Fibroblast of lung (primary cell): ENCODE measurements at places on chromosomes 3 and 15. TPM values are rescaled to one million over a fixed set of nuclear protein-coding genes. Genes with fewer than 3 reads are reported as not detected.

Gene SMCO1
- not detected in 2 replicates for total RNA-seq

Gene SLITRK3
- under 0.01 TPM in 1 of 2 replicates, not detected in the other for total RNA-seq

Gene C2CD4B
- total RNA-seq, result not detected in 2 replicates

Gene KNG1
- not detected in 2 replicates for total RNA-seq

Gene CIDEC
- 0.17 TPM in 1 of 2 replicates, not detected in the other for total RNA-seq

Gene PDE8A
- total RNA-seq, result 14.1 and 17.7 TPM in 2 replicates

Gene SUCLG2
- total RNA-seq, result 64.2 and 87.4 TPM in 2 replicates

Gene GPR176
- total RNA-seq, result 79.6 and 179 TPM in 2 replicates

Gene AADACL2
- total RNA-seq, result under 0.01 TPM in 1 of 2 replicates, not detected in the other

Gene SCAANT1
- 1.7 TPM in 1 of 2 replicates, not detected in the other for total RNA-seq

Gene SLC6A11
- not detected in 2 replicates for total RNA-seq
